ENCODE measurements at places on chromosomes 6 and 20.

DNA sequence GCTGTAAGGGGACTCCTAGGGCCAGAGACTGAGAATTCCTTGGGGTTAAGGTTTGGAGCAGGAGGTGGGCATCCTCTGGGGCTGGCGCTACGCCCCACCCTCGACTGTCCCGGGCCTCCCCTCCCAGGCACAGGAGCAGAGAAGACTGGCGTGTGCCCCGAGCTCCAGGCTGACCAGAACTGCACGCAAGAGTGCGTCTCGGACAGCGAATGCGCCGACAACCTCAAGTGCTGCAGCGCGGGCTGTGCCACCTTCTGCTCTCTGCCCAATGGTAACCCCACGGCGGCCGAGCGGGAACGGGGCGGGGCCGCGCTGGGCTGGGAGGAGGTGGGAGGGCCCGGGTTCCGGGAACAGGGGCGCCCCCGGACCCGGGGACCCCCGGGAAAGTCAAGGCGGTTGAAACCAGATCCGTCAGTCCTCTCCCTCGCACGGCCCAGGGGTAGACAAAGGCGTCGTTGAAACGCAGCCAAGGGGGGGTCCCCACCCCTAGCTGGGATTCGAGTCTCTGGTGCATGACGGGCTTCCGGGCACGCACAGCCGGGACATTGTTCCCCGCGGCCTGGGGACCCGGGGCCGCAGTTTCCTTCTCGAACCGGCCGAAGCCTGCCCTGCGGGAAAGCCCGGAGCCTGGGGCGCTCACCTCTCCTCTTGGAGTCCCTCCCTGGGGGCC, 844 bp downstream of the WFDC2 start:
- no peak for DNase-seq

GRCh38 chr6:163533443-163533842, 118.9 kb downstream of the QKI start:
- peak; percentile 76 for DNase-seq

GRCh38 chr6:154921482-154921881, 73.6 kb upstream of the TIAM2 start:
- DNase-seq, result no peak

- no peak for DNase-seq
Observed at GRCh38 chr6:134345789-134346188, 27.9 kb upstream of the SGK1 start.

DNA sequence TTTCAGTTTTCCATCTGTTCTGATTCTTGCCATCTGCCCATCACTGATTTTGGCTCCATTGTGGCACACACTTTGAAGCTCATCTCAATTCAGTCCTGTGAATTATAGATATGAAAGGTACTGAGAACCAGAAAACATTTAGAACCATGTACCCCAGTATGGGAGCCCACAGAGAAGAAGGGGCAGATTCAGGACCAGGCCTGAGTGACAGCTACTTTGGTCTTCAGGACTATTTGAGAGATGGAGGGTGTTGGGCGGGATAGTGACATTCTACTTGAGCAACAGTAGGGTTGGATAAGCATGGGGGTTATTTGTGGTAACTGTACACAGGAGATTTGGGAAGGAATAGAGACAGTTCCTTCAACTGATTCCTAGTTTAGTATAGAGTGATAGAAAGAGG, 259.2 kb upstream of the MANEA start:
- DNase-seq, result no peak
